DMS79 treated with DMSO at 0.1 percent for 48 hours (cell line): ENCODE measurements at places on chromosomes 13 and 19.

- no peak for DNase-seq
Observed at GRCh38 chr13:56352361-56352760, 788.4 kb upstream of the PRR20A start.

- DNase-seq: peak; percentile 60
Observed at GRCh38 chr13:21670883-21671619, at the start of gene FGF9. FGF9 (plus strand) TSS chr13:21671073; CDS start chr13:21671913, 840 bp downstream.

DNA sequence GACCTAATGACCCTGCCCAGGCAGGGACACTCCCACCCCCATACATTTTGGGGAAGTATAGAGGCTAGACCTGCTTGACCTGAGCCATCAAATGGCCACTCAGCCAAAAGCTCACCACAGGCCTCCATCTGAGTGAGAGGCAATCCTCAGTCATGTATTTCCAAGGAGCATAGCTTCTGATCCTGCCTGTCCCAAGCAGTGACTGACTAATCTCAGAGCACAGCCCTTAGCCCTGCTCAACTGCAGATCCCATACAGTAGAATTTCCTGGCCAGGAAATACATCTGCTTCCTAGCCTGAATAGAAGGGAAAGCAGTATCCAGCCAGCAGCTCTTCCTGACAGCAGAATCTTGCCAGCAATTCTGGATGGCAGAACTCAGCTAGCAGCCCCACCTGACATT is 880.6 kb upstream of the GPC6 start:
- DNase-seq: no peak

DNA sequence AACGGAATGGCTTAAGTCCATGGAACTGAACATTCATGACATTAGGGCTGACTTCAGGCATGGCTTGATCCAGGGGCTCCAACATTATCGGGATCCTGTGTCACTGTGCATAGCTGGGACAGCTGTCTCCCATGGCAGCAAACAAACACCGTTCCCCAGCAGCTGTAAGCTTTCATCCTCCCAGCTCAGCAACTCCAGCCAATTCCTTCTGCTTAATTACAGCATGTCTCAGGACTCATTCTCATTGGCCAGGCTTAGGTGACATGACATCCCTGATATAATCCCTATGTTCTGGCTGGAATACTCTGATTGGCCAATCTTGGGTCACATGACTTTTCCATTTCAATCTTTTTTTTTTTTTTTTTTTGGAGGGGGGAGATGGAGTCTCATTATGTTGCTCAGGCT is 10.9 kb upstream of the TLE5 start:
- no peak for DNase-seq

- no peak for DNase-seq
Observed at GRCh38 chr13:45768656-45769479, 66.7 kb downstream of the CBY2 start.

- no peak for DNase-seq
Observed at GRCh38 chr13:49190901-49191300, 29.2 kb upstream of the MLNR start.

DNA sequence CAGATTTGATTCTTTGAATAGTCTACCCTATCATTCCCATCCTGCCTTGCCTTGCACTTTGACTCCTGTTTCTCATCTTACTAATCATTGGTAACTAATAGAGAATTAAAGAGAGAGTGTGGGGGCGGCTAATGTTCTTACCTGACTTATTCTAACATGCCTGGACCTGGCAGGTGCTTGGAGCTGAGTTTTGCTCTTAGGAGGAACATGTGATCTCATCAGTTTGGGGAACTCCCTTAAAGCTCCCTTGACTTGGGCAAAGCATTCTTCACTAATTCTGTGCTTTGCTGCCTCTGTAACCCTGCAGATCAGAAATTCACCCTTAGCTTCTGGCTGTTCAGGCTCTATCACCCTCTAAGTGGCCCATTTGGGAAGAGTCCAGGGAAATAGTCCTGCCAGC is 861.1 kb downstream of the GPC5 start:
- no peak for DNase-seq

DNA sequence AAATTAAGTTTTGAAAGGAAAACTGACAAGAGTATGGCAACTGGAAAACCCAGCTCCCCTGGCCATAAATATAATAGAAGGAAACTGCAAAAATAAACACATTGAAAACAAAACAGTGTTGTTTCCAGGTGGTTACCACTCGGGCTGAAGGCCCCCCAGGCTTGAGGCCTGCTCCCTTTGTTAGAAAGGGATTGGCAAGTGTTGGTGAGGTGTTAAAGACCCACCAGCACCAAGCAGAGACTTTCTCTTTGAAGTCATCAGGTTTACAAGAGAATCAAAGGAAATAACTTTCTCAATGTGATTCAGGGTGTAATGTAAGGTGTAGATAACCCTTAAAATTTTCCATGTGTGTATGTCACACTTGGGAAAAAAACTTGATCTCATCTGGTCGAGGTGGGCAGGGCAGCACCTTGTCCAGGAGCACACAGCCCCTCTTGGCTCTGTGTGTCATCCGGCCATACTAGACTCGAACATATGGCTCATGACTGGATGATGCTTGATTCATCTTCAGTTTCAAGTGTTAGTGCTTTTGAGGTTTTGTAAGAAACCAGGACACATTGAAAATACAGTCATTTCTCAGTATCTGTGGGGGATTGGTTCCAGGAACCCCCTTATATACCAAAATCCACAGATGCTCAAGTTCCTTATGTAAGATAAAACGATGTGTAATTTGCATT is 7.8 kb downstream of the ACTN4 start:
- DNase-seq: no peak

GRCh38 chr19:38693380-38694223 is 46.2 kb downstream of the ACTN4 start:
- DNase-seq: no peak

DNA sequence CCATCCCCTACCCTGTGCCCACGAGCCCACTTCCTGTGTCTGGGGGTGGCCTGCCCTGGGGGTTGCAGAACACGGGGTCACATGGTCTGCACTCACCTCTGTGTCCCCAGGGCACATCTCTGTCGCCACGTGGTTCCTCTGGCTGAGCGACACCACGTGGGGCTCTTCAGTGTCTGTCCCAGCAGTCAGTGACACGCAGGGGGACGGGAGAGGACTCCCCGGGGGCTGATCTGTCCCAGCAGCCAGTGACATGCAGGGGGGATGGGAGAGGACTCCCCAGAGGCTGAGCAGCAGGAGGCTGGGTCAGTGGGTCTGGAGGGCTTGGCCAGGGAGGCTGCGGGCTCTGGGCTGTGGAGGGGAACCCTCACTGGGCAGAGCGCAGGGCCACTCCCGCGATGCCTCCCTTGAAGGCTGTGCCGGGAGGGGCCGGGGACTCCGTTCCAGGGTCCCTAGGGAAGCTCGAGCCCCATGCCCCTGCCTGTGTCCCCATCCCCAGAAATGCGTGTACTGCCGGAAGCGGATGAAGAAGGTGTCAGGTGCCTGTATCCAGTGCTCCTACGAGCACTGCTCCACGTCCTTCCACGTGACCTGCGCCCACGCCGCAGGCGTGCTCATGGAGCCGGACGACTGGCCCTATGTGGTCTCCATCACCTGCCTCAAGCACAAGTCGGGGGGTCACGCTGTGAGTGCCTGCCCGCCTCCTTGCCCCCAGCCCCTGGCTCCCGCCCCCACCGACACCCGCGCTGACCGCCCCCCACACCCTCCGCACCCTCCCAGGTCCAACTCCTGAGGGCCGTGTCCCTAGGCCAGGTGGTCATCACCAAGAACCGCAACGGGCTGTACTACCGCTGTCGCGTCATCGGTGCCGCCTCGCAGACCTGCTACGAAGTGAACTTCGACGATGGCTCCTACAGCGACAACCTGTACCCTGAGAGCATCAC is 174.8 kb downstream of the KDM4B start:
- DNase-seq: no peak

- peak; percentile 56 for DNase-seq
Observed at GRCh38 chr19:18756896-18757295, 34.2 kb downstream of the COMP start.

- no peak for DNase-seq
Observed at GRCh38 chr13:95289020-95289444, 12.2 kb downstream of the ABCC4 start.

GRCh38 chr13:106819413-106820180 is 251.7 kb upstream of the ARGLU1 start:
- no peak for DNase-seq

- peak; percentile 93 for DNase-seq
Observed at GRCh38 chr19:55809381-55810058, 22.3 kb downstream of the NLRP11 start.

DNA sequence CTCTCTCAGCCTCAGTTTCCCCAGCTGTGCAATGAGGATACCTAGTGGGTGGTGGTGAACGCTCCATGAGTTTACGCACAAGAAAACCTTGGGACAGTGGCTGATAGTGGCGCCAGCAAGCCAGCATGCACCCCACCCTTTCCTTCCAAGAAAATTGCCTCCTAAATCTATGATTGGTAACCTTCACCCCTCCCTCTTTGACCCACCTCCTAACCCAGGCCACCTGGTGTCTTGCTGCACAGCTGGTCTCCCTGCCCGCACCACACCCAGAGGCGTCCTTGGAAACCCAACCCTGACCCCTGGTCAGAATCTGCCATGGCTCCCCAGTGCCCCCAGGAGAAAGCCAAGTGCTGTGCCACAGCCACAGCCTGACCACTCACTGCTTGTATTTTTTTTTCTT is 22.8 kb upstream of the BCL3 start:
- no peak for DNase-seq

- DNase-seq: no peak
Observed at GRCh38 chr13:44373247-44373600, 400 bp upstream of the SERP2 start.

DNA sequence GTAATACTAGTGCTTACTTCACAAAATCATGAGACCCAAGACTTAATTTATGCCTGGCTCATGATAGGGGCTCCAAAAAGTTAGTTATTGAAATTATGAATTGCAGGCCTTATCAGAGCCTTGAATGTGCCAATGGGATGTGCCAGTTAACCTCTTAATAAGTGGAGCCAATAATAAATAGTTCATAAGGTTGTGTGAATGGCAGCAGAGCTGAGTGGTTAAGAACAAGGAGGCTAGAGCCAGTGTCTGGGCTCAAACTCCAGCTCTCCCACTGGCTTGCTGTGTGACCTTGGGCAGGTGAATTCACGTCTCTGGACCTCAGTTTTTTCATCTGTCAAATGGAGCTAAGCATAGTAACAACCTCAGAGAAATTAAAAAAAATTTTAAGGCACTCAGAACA is 133.7 kb downstream of the IER2 start:
- no peak for DNase-seq

- peak; percentile 83 for DNase-seq
Observed at GRCh38 chr13:93496985-93497673, 270.5 kb downstream of the GPC6 start.

DNA sequence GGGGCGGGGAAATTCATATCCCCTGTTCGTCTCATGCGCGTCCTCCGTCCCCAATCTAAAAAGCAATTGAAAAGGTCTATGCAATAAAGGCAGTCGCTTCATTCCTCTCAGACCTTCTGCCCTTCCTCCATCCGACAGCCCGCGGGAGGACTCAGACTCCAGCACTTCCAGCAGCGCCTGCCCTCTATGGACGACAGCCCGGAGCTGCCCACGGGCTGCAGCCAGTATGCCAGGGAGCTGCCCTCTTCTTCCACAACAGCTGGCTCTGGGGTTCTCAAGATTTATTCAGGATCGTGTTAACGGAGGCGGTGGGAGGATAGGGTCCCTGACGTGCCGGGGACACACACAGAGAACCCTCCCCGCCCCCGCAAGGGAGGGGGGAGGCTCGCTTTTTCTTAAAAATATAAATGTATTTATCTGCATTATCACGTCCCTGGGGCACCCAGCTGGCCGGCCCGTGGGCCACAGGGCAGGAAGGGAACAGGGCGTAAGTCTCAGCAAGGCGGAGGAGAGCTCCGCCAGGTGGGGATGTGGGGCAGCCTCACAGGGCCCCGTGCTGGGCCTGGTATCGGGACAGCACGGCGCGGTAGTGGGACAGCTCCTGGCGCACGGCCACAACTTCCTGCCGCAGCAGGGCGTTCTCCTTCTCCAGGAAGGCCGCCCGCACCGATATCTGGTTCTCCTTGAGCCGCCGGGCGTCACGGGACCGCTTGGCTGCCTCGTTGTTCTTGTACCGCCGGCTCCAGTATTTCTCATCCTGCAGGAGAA is 6.7 kb downstream of the DBP start:
- no peak for DNase-seq

GRCh38 chr13:38002606-38003005 is 133.0 kb upstream of the TRPC4 start:
- DNase-seq: no peak

- no peak for DNase-seq
Observed at GRCh38 chr13:85520445-85520844, 278.8 kb downstream of the SLITRK6 start.

GRCh38 chr13:37690361-37690760 is 91.8 kb upstream of the POSTN start:
- no peak for DNase-seq

DNA sequence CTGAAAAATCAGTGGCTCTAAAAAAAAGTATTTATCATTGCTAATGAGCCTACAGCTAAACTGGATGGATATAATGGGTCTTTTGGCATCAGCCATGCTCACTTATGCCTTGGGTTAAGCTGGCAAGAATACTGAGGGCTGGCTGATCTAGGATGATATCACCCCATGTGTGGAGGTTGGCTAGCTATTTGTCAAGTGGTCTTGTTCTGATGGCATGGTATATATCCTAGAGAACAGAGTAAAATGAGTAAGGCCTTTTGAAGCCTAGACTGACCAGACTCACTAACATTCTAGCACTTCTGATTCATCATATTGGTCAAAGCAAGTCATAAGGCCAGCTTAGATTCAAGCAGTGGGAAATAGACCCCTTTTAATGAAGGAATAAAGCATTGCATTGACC is 383.0 kb downstream of the SLITRK1 start:
- no peak for DNase-seq

DNA sequence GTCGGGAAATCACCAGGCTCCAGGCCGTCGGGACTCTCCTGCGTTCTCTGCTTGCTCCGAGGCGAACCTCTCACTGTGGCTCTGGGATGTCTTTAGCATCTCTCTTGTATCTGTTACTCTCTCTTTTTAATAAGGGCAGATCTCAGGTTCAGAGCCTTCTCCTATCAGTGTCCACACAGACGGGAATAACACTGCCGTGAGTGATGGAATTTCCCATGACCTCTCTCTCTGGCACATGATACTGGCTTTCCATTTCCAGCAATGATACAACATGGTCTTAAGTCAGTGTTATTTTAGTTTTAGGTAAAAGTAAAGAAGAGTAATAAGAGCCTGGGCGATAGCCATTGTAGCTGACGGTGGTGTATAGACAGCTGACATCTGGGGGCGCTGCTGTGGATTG is 9.3 kb downstream of the ZNF444 start:
- DNase-seq: no peak

GRCh38 chr19:48403606-48404005 is 10.1 kb downstream of the GRIN2D start:
- no peak for DNase-seq

- DNase-seq: no peak
Observed at GRCh38 chr19:49383599-49383998, 4.5 kb upstream of the KASH5 start.

DNA sequence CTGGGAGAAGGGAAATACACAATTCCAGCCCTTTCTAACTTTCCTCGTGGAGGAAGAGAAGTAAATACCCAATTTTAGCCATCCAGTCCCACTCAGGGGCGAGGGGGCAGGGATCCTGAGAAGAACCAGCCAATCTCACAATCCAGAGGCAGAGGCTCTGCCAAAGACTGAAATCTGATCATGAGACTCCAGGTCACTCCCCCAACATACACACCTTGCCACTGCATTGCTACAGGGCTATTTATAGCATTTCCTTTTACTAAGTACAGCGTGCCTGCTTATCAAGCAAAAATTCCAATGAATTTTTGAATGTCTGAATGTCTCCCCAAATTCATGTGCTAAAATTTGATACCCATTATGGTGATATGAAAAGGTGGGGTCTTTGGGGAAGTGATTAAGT is 1687.5 kb downstream of the EFNB2 start:
- DNase-seq: no peak

GRCh38 chr13:101307181-101307701 is 109.1 kb downstream of the NALCN start:
- no peak for DNase-seq
